Effector CD8-positive, alpha-beta T cell (primary cell): ENCODE measurements at places on chromosomes 16 and 17.
A peak's percentile ranks its signal among the peaks of the same experiment; 100 is the strongest.

GRCh38 chr17:17377071-17377967 is 74.1 kb downstream of the NT5M start:
- no peak for DNase-seq

GRCh38 chr17:52138350-52138749 is 20.2 kb downstream of the CA10 start:
- DNase-seq: no peak

DNA sequence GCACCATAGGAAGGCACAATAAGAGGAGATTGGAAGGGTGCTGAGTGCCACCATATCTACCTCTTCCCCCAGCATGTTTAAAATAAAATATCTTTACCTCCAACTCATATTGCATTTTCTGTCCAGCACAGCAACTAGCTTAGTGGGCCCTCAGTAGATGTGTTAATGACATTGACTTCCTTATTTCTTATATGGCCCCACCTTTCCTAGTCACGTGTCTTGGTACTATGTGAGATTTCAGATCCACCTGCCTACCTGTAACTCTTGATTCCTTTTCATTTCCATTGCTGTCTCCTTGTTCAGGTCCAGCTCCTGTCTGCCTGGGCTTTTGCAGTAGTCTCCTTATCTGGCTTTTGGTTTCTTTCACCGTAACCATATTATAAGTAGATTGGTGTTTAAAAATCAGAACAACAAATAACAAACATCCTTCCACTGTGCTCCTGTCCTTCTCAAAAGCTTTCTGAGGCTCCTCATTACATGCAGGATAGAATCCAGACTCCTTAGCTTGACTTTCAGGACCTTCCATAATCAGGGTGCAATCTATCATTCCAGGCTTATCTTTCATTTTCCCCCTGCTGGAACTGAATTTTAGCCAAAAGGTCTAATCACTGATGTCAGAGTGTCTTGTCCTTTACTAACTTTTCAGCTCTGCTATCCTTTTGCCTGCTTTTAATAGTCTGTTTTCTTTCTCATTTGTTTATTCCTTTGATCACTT is 71.3 kb downstream of the FTO start:
- DNase-seq: no peak

GRCh38 chr17:28124962-28125361 is 82.5 kb downstream of the NLK start:
- no peak for DNase-seq

DNA sequence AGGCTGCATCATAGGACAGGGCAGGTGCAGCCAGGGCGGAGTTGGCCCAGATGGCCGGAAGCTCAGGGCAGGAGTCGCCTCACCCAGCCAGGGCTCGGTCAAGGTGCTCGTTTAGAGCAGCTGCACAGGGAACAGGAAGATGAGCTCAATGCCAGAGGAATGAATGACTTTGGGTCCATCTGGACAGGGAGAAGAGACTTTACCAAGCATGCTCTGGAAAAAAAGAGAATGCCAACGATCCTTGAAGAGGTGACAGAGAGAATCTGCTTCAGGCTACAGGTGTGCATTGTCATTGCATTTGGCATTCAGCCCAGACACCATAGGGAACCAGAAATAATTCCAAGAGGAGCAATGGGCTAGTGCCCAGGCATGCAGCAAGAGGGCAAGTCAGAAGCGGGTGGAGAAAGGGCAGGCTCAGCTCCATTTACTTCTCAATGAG is 6.7 kb upstream of the MPP3 start:
- DNase-seq: no peak

DNA sequence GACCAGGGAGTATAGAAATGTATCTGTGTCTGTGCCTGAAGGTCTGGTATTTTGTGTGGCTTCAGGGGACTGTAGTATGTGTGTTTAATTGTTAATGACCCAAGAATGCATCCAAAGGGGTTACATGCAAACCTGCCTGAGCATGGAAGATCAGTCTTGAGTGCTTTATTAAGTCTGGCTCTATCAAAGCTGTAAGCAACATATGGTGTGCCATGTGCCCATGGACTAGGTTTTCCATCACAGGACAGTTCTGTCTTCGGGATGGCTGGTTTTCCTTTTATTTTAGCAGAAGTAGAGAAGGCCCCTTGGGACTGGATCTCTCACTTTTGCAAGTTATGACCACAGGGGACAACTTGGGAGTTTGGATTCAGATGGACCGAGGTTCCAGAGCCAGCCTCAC is 18.2 kb downstream of the RBFOX1 start:
- DNase-seq: no peak

- DNase-seq: no peak
These were observed 124.7 kb upstream of the TNRC6C start for GRCh38 chr17:77833769-77834168.

GRCh38 chr17:71342737-71343136 is 778.1 kb upstream of the SOX9 start:
- no peak for DNase-seq

GRCh38 chr16:19375561-19376158 is 42.0 kb upstream of the TMC5 start:
- no peak for DNase-seq

DNA sequence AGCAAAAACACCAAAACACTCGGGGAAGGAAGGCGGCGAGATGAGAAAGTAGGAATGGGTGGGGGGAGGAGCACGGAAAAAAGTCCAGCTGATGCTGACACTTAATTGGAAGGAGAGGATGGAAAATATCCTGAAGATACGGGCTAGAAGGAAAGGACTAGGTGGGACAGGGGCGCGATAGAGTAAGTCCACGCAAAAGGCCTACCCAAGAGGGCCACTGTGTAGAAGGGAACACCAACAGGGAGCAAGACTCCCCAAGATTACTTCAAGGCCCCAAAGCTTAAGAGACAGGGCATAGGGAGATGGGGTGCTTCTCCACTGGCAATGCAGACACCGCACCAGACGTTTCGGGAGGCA is 736 bp downstream of the APPBP2 start:
- no peak for DNase-seq

GRCh38 chr17:39236981-39237441 is 11.3 kb upstream of the STAC2 start:
- no peak for DNase-seq

- DNase-seq: no peak
These were observed 35.2 kb upstream of the ATP2C2 start for GRCh38 chr16:84332975-84333684.

DNA sequence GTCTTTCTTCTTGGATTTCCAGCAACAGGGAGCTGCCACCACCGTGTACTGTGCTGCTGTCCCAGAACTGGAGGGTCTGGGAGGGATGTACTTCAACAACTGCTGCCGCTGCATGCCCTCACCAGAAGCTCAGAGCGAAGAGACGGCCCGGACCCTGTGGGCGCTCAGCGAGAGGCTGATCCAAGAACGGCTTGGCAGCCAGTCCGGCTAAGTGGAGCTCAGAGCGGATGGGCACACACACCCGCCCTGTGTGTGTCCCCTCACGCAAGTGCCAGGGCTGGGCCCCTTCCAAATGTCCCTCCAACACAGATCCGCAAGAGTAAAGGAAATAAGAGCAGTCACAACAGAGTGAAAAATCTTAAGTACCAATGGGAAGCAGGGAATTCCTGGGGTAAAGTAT is 389.0 kb downstream of the MAF start:
- no peak for DNase-seq

- DNase-seq: no peak
These were observed 55.5 kb downstream of the SYT17 start for GRCh38 chr16:19223235-19224170.

DNA sequence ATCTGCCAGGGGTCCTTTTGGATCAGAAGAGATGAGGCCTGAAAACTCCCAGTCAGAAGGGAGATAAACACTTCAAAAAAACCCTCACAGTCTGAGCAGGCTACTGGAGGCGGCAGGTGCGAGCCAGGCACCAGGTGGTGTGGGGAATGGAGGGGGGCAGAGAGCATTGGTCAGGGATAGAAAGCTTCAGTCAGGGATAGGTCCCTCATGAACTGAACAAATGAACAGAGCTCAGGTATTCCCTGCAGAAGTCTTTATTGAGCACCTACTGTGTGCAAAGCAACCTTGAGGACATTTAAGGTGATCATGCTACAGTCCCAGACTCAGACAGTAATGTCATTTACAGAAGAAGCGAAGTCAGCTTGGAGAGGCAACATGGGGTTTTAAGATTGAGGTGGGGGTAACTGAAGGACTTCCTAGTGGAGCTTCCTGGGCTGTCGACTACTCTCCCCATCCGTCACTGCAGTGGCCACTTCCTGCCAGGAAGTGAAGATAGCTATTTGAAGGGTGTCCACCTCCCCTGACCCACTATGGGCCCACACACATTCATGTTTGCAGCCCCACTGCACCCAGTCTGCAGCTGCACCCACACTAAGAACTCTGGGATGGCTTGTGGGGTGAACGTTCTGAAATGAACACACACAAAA is 3.2 kb downstream of the KIFC3 start:
- DNase-seq: no peak

DNA sequence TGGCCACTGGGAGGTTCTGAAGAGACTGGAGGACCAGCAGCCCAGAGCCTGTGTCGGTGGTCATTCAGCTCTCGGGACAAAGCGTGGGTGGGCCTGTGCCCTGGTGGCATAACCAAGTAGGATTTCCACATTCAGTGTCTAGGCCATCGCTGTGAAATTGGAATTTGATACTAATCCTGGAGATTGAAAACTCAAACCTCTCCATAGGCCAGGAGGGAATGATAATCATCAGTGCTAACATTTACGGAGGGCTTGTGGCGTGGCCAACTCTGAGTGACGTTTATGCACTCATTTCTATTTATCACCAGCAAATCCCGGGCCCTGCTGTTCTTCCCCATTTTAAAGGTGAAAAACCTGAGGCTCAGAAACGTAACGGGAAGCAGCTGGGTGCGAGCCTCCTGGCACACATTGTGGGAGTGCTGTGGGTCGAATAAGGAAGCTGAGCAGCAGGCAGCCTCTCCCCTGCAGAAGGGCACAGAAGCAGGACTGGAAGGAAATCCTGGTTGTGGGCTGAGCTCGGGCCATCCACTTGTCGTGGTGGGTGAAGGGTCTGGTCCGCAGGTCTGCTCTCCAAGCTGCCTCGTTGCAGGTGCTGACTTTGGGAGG is 33.1 kb downstream of the RAI1 start:
- DNase-seq: no peak

DNA sequence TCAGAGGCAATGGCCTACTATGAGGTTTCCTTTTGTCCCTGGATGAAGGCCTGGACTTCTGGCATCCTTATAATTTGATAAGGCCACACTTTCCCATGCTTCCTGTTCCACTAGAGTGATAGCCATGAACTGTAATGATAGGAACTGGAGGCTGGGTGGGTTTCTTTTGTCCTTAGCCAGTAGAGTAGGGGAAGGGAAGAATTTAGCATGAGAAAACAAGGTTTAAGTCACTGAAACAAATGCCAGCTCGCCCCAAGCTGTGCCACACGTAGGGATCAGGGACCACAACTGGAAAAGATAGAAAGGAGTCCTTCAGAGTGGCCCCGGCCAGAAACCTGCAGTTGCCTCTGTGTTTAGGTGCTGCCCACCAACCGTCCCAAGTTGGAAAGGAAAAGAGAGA is 80.9 kb upstream of the C17orf78 start:
- no peak for DNase-seq

GRCh38 chr16:55301385-55302008 is 22.5 kb upstream of the IRX6 start:
- no peak for DNase-seq

DNA sequence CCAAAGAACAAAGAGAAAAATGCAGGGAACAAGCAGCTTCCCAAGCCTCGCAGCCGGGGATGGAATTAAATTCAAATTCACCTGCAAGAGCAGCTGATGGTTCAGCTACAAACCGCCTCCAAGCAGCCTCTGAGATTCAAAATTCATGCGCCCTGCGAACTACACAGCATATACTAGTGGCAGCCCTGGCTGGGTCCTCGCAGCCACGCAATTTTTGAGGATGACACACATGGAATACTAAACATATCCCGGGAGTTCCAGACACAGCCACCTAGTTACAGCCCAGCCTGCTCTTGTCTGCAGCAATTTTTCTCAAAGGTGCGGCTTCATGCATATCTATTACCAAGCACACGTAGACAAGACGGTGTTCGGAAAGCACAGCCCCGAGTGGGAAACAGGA is 35.9 kb upstream of the KIFC3 start:
- no peak for DNase-seq

- DNase-seq: no peak
These were observed 48.7 kb upstream of the AMZ2 start for GRCh38 chr17:68198931-68199836.

DNA sequence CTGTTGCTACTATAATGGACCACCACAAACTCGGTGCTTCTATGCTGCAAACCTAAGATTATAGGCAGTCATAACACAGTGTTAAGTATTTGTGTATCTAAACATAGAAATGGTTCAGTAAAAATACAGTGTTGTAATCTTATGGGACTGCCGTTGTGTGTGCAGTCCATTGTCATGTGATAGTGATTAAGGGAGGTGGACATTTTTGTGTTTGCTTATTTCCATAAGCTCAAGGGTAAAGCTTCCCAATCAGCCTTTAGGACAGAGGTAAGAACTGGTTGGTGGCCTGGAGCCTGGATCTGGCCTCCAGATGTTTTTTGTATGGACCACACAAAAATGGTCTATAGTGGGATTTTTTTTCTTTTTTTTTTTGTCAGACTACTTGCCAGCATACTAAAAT is 29.9 kb downstream of the WWOX start:
- no peak for DNase-seq

- peak; percentile 40 for DNase-seq
These were observed at the start of gene NT5M for GRCh38 chr17:17303010-17303846. Gene NT5M (plus strand): TSS chr17:17303373. CDS start chr17:17303551, 178 bp downstream.

GRCh38 chr16:50153596-50154419 is 702 bp downstream of the TENT4B start:
- no peak for DNase-seq

GRCh38 chr16:46996391-46996790 is 22.9 kb upstream of the DNAJA2 start:
- DNase-seq: no peak

DNA sequence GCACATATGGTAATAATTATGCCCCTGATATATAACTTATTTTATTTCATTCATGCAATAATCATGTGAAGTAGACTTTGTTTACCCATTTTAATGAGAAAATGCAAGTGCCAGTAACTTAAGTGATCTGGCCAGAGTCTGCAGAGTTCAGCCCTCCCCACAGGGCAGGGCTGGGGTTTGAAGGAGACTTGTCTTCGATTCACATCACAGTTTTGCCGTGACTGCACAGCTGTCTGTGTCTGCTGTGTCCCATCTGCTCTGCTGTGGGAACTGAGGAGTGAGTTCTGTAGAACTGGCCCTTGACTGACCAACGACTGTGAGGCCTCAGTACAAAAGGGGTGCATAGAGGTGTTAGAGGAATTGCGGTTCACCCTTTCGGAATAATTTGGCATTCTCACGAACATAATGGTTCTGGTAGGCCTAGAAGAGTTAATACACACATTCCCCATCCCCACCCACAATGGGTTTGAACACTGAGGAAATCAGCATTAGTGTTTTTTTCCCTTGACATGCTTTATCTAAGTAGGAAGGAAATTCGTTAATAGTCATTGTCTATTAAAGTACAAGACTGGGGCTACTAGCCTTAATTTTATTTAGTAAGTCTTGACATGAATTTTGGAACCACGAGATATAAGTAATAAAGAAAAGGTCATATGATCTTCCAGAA is 113.6 kb upstream of the MON1B start:
- DNase-seq: no peak

- no peak for DNase-seq
These were observed 4.4 kb upstream of the ARMC7 start for GRCh38 chr17:75105126-75106080.
